ENCODE measurements at places on chromosomes 13 and 19.

GRCh38 chr13:23843436-23843835 is 45.8 kb downstream of the MIPEP start:
- no peak for DNase-seq

DNA sequence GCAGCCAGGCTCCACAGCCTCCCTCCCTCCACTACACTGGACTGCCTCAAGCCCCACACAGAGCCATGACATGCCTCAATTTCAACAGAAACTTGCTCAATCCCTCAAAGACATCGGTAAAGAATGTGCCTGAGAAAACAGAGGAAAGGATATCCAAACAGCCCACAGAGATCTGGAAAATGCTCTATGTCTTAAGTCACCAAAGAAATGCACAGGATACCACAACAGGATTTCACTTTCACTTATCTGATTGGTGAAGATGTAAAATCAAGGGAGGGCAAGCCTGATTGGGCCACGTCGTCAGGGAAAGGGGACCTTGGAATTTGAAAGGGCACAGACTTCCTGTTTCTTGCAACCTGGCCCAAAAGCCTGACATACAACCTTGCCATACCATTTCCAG is 14.2 kb downstream of the CACNA1A start:
- peak; percentile 56 for DNase-seq

- DNase-seq = no peak
Measured at GRCh38 chr19:10085641-10086590, at the start of gene SHFL. Gene SHFL (plus strand): TSS chr19:10086317. CDS start chr19:10086428, 111 bp downstream.

- no peak for DNase-seq
Measured at GRCh38 chr13:113784645-113785024, 25.6 kb downstream of the TMEM255B start.

GRCh38 chr13:29892151-29892550 is 41.7 kb upstream of the UBL3 start:
- DNase-seq = no peak

DNA sequence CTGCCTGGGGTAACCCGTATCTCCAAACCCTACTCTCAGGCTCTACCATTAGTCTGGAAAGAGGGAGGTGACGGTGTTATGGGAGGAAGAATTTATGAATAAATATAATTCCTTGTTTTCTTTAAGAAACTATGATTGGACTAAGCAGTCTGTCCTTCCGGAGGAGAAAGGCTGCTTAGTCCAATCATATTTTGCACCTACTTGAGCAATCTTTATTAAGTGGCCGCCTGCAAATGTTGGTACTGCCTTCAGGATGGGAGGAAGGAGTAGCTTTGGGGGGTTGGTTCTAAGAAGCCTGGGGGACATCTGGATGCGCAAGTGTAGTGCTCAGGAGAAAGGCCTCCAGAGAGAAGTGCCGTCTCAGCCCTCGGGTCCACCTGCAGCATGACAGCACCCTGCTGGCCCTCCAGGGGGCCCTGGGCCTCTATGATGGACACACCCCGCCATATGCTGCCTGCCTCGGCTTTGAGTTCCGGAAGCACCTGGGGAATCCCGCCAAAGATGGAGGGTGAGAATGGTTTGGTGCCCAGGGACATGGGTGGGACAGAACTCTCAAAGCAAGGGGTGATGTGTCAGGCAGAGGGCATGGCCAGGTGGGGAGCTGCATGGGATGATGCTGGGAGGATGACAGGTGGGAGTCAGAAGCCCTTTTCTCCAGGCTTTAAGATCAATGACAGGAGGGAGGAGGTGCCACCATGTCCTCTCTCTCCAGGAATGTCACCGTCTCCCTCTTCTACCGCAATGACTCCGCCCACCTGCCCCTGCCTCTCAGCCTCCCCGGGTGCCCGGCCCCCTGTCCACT is 4.1 kb downstream of the ACP4 start:
- DNase-seq = no peak

- DNase-seq = no peak
Measured at GRCh38 chr19:35797663-35798062, 15.0 kb downstream of the PRODH2 start.

DNA sequence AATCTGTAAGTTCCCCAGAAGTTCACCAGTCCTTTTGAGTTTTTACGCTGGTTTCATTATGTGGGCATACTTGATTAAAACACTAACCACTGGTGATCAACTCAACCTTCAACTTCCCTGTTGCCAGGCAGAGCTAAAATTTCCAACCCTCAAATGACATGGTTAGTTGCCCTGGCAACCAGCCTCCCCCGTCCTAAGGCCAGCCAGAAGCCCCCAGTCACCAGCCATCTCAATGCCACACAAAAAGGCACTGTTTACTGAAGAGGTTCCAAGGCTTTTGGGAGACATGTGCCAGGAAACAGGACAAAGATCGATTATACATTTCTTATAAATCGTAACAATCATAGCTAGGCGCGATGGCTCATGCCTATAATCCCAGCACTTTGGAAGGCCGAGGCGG is 1.6 kb downstream of the ZNF649 start:
- DNase-seq = no peak

- no peak for DNase-seq
Measured at GRCh38 chr19:33627962-33628839, 6.4 kb downstream of the CHST8 start.

DNA sequence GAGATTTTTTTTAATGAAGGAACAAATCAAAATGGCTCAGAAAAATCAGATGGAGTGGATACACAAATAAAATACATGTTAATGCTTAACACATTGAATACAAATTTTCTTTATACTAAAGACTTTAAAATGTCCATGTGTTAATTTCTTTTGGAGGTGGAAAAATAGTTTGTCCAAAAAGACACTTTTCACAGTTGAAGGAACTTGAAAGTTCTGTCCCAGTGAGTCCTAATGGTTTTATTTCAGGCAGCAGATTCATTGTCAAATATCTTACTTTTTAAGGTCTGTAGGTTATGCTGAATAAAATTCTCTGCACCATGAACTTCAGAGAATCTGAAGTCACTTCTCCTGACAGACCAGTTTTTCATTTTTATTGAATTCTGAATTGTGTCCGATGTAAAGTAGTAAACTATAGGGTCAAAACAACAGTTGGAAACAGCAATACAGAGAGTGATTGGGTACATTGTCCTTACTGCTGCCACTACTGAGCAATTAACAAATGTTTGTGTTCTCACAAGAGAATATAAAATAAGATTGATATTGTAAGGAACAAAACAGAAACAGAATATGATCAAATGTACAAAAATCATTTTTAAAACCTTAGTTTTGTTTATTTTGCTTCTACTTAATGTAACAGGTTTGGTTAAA is 1.6 kb downstream of the LPAR6 start:
- no peak for DNase-seq

GRCh38 chr19:55406091-55406825 is 1.3 kb downstream of the UBE2S start:
- no peak for DNase-seq

DNA sequence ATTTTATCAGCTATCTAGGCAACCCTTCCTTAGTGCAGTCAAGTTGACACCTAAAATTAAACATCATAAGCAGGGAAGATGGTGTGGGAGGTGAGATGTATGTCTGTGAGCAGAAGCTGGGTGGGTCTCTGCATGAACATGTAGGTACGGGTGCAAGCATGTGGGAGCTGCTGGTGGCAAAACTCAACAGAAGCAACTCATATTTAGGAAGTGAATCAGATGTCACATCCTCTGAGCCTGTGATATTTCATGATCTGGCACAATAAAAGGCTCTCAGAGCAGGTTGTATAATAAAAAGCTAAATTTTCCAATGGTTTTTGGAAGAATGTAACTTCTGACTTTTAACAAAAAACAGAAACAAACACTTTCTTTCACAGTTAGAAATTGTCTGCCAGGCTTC is 44.4 kb downstream of the C1QTNF9 start:
- DNase-seq = no peak

DNA sequence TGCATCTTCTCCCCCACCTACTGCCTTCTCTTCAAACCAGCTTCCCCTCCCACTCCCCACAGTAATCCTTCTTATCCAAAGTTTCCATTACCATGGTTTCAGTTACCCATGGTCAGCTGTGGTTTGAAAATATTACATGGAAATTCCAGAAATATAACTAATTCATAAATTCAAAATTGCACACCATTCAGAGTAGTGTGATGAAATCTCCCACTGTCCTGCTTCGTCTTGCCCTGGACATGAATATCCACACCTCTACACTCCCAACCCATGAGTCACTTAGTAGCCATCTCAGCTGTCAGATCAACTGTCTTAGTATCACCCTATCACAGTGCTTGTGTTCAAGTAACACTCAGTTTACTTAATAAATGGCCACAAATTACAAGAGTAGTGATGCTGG is 3.8 kb upstream of the KCTD12 start:
- no peak for DNase-seq

- no peak for DNase-seq
Measured at GRCh38 chr13:112202966-112203365, 136.0 kb downstream of the SOX1 start.

DNA sequence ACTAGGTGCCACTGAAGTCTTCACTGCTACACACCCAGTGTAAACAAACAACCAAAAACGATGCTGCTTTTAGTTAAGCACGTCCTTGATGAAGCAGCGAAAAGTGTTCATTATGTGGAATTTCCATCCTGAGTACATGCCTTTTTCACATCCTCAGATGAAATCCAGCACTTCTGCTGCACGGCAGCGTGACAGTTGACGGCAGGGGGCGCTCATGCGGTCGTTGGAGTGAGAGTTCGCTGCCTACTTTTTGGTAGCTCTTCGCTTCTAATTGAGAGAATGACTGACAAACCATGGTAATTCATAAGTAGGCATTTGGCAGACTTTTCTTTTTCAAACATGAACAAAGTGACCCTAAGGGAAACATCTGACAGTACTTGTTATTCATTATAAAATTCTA is 1124.9 kb downstream of the EFNB2 start:
- DNase-seq = no peak

- DNase-seq = no peak
Measured at GRCh38 chr19:48239582-48240141, 16.1 kb downstream of the CARD8 start.

- no peak for DNase-seq
Measured at GRCh38 chr19:32427536-32427935, 22.0 kb downstream of the DPY19L3 start.

DNA sequence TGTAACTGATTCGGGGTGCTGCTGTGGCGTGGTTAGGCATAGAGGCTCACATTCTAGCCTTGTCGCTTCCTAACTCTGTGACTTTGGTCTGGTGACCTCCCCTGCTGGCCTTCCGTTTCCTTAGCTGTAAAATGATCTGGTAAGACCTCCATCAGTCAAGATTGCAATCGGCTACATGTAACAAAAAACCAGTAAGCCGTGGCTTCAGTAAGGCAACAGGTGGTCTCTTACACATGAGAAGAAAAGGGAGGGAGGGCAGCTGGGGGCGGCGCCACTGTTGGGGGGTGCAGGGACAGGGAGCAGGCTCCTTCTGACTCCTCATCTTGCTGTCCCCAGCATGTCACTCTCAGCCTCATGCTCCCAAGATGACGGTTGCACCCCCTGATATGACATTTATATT is 148.0 kb downstream of the SIPA1L3 start:
- no peak for DNase-seq

- DNase-seq = no peak
Measured at GRCh38 chr13:58573743-58574142, 942.2 kb downstream of the PCDH17 start.

GRCh38 chr19:10751109-10751953 is 33.5 kb downstream of the DNM2 start:
- DNase-seq = no peak

DNA sequence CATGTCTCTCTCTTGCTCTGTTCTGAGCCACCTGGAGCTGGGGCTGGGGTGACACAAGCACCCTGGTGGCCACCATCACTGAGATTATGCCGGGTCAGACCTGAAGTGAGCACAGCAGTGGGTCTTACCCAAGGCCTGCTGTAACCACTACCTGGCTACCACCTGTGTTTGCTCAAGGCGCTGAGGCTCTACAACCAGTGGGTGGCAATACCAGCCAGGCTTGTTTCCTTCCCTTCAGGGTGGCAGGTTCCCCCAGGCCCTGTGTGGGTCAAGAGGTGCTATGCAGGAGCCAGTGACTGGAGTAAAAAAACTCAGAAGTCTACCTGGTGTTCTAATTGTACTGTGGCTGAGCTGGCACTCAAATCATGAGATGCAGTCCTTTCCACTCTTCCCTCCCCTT is 8.0 kb upstream of the ZNF443 start:
- DNase-seq = no peak

- DNase-seq = no peak
Measured at GRCh38 chr19:7415163-7415856, 66.6 kb downstream of the ARHGEF18 start.

DNA sequence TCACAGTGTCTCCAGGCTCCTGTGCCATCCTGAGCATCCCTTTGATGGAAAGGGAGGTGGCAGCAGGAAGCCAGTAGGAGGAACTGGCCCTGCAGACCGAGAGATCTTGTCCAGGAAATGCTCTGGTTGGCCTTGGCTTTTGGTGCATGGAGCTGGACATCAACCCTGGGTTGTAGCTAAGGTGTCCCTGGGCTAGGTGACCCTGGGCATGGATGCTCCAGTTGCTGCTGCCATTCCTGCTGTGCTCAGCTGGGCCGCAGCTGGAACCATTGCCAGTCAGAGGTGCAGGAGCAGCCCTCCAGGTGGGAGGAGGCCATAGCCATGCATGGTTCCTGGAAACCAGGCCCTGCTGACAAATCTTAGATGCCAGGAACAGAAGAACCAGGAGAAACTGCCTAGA is 67.5 kb downstream of the ZNF98 start:
- DNase-seq = no peak

- DNase-seq = no peak
Measured at GRCh38 chr13:110925023-110925612, 10.2 kb upstream of the ANKRD10 start.

DNA sequence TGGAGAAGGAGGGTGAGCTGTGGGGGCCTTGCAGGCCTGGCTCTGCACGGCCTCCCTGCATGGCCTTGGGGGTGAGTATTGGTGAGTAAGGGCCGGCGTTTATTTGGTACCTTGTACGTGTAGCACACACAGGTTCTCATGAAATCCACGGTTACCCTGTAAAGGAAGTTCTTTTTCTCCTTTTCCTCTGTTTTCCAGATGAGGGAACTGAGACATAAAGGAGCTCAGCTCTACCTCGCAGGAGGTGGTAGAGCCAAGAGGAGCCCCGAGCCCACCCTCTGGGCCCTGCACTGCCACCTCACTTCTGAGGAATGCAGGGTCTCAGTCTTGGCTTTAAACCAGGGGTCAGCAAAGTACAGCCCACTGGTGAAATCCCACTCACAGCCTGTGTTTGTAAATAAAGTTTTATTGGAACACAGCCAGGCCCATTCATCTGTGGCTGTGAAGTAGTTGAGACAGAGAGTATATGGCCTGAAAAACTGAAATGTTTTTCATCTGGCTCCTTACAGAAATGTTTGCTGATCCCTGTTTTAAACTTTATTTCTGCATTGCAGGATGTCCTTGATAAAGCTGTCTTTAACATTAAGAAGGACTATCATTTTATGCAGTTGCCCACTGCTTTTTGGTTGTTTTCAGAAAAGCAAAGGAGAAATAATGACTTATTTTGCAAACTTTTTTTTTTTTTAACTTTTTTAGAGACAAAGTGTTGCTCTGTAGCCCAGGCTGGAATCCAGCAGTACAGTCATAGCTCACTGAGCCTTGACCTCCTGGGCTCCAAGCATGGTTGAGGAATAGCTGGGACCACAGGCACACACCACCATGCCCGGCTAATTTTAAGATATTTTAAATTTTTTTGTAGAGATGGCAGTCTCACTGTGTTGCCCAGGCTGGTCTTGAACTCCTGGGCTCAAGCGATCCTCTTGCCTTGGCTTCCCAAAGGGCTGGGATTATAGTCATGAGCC is 6.4 kb downstream of the EPN1 start:
- no peak for DNase-seq
